Activated CD4-positive, alpha-beta T cell treated with anti-CD3 and anti-CD28 coated beads, Interleukin-2, amount 50 U/mL, for 24 hours (primary cell): ENCODE measurements at places on chromosomes 12 and 14.
A peak's percentile ranks its signal among the peaks of the same experiment; 100 is the strongest.

GRCh38 chr14:75226755-75227544 is 50.5 kb upstream of the TMED10 start:
- no peak for DNase-seq

DNA sequence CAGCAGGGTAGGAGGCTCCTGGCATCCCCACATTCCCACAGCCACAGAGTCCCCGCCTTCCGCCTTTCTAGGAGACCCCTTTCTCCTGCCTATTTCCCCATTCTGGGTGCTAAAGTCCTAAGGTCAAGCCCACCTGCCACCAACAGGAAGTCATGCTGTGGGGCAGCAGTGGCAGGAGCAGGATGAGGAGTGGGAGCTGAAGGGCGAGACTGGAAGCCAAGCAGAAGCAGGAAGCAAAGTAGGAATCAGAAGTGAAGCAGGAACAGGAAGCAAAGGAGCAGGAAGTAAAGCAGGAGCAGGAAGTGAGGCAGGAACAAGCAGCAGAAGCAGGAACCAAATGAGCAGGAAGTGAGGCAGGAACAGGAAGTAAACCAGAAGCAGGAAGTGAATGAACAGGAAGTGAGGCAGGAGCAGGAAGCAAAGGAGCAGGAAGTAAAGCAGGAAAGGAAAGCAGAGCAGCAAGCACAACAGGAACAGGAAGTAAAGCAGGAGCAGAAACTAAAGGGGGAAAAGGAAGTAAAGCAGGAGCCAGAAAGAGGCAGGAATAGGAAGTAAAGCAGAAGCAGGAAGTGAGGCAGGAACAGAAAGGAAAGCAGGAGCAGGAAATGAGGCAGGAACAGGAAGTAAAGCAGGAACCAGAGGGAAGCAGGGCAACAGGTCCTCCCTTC is 38.3 kb upstream of the RIMBP2 start:
- no peak for DNase-seq

GRCh38 chr14:63513756-63514155 is 29.4 kb downstream of the PPP2R5E start:
- DNase-seq: no peak

DNA sequence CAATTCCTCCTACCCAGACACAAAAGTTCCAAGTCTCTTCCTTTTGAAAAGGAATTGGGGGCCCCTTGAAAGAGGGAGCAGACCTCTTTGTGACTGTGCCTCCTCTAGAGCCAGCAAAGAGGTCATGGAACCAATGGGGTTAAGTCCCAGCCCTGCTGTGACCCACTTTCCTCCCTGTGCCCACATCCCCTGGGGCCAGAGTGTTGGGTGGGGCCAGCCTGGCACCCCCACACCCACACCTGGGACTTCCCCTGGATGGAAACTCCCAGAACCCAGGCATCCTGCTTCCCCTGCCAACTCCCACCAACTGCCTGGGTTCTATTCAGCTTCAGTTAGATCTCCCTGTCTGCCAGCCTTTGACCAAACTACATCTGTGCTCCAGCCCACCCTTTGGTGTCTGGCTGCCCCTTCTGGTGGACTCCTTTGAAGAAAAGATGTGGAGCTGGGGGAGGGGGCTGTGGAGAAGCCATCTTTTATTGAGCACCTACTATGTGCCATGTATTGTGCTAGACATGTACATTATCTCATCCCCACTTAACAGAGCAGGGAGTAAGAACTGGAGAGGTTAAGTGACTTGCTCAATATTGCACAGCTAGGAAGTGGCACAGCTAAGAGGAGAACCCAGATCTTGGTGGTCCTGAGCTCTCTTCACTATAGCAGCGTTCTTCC is 4.6 kb upstream of the RARG start:
- no peak for DNase-seq

DNA sequence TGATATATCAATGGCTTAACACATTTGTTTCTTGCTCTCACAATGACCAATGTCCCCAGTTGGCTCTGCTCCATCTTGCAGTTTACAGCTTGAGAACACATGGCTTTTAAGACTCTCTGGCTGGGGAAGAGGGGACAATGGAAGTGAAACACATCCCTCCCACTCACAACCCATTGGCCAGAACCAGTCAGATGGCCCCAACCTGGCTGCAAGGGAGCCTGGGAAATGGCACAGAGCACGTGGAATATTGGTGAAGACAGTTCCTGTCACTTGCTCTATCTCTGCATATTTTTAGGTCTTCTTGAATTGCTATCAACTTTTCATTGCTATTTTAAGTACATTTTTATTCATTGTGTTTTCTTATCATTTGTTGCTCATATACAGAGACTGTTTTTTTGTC is 345.4 kb downstream of the MED13L start:
- DNase-seq: no peak

DNA sequence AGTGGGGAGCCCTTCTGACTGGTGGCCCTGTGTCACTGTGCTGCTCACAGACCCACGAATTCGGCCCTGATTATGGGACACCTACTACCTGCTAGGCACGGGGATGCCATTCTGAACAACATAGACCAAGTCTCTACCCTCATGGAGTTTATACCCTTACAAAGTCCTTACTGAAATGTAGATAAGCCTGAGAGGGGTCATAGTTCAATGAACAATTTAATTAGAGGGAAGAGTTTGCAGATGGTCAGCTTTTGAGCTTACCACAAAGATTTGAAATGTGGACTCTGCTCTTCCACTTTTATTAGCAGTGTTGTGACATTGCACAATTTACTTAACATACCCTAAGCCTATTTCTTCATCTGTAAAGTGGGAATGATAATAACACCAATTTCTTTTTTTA is 161.1 kb downstream of the MYRFL start:
- DNase-seq: no peak

DNA sequence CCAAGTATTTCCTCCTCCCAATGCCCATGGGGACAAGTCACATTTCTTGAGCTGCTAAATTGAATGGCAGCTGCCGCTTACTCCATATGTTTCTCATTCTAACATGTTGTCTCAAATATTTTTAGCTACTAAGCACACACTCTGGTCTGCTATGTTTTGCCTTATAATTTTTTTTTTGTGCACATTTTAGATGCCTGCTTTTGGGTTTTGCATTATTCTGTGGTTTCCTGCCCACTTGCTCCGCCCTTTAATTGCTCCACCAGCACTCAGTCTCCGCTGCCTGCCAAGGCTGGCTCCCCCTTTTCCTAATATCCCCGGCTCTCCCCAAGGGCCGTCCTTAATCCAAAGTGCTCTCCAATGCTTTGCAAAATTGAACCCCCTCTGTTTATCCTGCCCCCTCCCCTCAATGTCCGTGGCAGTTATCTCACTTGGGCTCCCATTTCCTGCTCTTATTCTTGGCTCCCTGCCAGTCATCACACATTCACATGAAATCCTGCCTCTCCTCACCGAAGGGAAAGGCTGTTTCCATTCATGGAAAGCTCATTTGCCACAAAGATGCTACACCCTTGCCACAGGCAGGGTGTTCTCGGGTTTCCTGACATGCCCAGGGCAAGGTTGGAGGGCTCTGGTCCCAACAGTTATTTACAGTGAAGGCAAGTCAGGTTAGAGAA is 79.4 kb downstream of the C12orf75 start:
- no peak for DNase-seq

GRCh38 chr12:93734784-93735183 is 57.6 kb downstream of the CRADD start:
- no peak for DNase-seq

- DNase-seq: no peak
These were observed 330.6 kb upstream of the FBXO33 start for GRCh38 chr14:39762576-39763401.

- DNase-seq: no peak
These were observed 66.8 kb downstream of the TGFB3 start for GRCh38 chr14:75915045-75915444.

DNA sequence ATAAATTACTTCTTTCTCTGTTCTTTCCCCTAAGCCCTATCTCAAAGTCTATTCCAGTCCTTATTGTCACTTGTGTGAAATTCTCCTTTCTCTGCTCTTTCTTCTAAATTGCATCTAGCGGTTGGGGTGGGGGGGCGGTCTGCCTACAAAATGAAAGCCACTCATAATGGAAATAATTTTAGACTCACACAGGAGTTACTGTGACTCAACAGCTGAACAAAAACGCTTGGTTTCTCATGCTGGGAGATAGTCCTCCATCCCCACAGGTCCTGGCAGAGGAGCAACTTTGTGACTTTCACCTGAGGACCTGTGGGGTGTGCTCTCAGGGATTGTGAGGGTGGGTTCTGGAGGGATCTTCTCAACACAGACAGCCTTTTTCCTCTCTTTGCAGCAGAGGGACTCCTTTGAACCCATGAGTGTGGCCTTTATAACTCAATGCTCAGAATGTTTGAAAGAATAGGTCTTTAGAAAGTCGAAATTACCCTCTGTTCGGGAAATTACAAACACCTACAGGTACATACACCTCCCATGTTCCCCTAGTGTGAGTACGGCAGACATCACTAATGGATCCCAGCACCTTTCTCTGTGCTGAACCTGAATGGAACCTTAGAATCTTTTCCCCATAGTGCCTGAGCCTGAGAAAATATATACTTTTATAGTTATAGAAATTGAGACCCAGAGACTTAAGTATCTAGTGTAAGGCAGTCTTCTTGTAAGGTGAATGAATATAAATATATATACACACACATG is 109.7 kb downstream of the CHST11 start:
- peak; percentile 14 for DNase-seq

DNA sequence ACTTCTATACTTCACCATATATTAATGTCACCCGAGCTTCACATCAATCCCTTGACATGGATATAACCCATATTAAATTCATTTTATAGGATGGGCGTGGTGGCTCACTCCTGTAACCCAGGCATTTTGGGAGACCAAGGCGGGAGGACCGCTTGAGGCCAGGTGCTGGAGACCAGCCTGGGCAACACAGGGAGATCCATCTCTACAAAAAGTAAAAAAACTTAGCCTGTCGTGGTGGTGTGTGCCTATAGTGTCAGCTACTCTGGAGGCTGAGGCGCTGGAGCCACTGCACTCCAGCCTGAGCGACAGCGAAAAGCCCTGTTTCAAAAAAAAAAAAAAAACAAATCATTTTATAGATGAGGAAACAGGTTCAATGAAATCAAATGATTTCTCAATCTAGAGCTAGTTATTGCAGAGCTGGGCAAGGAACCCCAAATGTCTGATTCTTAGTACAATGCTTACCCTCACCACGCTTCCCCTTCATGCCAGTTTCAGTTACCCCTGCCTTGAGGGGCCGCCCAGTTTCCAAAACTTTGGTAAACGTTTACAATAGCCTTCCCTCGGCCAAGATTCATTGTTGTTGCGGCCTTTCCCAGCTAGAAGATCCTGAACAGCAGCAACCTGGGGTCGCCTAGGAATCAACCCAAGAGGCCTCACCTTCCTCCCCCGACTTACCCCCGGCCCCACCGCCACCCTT is 751 bp downstream of the PSMB5 start:
- no peak for DNase-seq
